ENCODE measurements at places on chromosomes 6 and 20. TPM values are rescaled to one million over a fixed set of nuclear protein-coding genes. Genes with fewer than 3 reads are reported as not detected.

GRCh38 chr20:12305188-12305950, 387.7 kb downstream of the BTBD3 start:
- no peak for DNase-seq

DNA sequence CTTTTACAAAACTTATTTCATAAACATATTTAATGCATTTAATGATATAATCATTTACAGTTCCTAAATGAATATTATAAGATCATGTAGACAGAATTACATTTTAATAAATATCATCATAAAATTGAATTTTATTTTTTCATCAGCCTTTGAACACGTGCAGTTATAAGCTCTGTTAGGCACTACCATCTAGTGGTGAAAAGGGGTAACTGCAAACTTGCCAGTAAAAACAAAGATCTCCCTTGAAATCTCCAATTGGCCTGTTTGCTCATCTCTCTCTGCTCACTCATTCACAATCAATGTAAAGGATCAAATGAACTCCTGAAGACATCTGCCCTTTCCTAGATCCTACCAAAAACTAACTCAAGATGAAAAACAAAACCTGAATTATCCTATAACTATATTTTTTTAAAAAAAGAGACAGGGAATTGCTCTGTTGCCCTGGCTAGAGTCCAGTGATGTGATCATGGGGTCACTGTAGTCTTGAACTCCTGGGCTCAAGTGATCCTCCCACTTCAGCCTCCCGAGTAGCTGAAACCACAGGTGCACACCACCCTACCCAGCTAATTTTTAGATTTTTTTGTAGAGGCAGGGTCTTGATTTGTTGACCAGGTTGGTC, 31.7 kb downstream of the SAMHD1 start:
- DNase-seq, result no peak

DNA sequence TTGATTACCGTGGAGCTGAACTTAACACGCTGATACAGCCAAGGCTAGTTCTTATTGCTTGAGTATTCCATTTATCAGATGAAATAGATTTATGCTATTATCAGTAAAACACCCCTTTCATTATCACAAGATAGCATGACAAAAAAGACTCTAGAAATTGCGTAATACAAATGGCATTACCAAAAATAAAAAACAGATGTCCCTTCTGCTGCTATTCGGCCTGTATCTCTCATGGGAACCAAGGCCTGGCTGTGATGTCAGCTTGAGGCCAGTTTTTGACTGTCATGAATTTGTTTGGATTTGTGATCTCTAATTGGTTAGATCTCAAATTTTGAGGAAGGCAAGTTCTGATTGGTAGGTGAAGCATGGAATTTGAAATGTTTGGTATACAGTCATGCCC, 25.2 kb downstream of the MEI4 start:
- no peak for DNase-seq

- DNase-seq, result no peak
Observed at GRCh38 chr20:24378661-24379483, 90.6 kb upstream of the SYNDIG1 start.

GRM1 gene
- not detected for total RNA-seq

- DNase-seq, result no peak
Observed at GRCh38 chr6:144617191-144617590, 332.1 kb downstream of the UTRN start.

IL17F gene
- 12.6 TPM for total RNA-seq

DNA sequence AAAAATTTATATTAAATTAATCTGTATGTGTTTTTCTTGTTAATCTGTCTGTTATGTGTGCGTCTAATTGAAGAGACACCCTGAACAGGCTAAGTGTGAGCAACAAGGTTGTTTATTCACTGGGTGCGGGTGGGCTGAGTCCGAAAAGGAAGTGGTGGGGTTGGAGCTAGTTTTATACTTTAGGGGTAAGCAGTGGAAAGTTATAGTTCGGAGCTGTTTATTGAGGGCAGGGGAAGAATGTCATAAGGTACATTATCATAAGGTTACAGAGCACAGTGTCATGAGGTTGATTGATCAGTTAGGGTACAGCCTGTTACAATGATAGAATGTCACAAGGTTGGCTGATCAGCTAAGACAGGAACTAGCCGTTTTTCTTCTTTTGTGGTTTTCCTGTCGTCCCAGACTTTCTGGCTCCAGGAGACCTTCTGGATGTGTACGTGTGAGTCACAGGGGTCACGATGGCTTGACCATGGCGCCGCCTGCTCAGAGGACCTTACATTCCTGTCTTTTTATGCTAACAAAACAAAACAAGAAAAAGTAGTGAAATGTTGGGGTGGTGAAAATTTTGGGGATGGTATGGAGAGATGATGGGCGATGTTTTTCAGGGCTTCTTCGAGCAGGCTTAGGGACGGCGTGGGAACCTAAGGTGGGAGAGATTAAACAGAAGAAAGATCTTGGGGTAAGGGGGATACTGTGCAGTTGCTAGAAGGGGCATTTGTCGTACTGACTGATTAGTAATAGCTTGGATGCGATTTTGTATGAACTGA, 754.0 kb upstream of the ADGRB3 start:
- no peak for DNase-seq

FOXF2 gene
- not detected for total RNA-seq

- no peak for DNase-seq
Observed at GRCh38 chr6:156867121-156867520, 89.9 kb downstream of the ARID1B start.
